ENCODE measurements at places on chromosomes 4 and X.

- DNase-seq, result no peak
Observed at GRCh38 chr4:178090640-178091411, 648.6 kb upstream of the AGA start.

DNA sequence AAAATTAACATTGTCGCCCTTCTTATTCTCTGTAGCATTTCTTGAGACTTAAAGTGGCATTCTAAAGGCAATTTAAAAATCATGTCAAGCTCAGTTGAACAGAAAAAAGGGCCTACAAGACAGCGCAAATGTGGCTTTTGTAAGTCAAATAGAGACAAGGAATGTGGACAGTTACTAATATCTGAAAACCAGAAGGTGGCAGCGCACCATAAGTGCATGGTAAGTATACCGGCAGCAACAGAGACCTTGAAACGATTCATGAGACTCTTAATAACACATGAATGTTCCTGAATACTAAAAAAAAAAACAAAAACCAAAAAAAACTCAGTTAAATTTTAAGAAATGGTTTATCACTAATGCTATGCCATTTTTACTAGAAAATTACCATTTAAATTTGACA lies 82.4 kb upstream of the HPRT1 start:
- DNase-seq, result no peak

- DNase-seq, result no peak
Observed at GRCh38 chr4:74316397-74316796, 8.1 kb downstream of the EPGN start.

GRCh38 chr4:80069108-80069836 lies 3.8 kb downstream of the ANTXR2 start:
- no peak for DNase-seq

- no peak for DNase-seq
Observed at GRCh38 chr4:81021142-81021944, 9.2 kb upstream of the BMP3 start.

- no peak for DNase-seq
Observed at GRCh38 chrX:10851809-10852208, 231.4 kb upstream of the MID1 start.
